NCI-H2029 treated with DMSO at 0.1 percent for 48 hours (cell line): ENCODE measurements at places on chromosomes 4 and X.
A peak's percentile ranks its signal among the peaks of the same experiment; 100 is the strongest.

GRCh38 chrX:109448282-109448938, 33.5 kb downstream of the GUCY2F start:
- DNase-seq, result no peak

GRCh38 chr4:68406479-68406859, 40.8 kb upstream of the TMPRSS11E start:
- DNase-seq, result no peak

DNA sequence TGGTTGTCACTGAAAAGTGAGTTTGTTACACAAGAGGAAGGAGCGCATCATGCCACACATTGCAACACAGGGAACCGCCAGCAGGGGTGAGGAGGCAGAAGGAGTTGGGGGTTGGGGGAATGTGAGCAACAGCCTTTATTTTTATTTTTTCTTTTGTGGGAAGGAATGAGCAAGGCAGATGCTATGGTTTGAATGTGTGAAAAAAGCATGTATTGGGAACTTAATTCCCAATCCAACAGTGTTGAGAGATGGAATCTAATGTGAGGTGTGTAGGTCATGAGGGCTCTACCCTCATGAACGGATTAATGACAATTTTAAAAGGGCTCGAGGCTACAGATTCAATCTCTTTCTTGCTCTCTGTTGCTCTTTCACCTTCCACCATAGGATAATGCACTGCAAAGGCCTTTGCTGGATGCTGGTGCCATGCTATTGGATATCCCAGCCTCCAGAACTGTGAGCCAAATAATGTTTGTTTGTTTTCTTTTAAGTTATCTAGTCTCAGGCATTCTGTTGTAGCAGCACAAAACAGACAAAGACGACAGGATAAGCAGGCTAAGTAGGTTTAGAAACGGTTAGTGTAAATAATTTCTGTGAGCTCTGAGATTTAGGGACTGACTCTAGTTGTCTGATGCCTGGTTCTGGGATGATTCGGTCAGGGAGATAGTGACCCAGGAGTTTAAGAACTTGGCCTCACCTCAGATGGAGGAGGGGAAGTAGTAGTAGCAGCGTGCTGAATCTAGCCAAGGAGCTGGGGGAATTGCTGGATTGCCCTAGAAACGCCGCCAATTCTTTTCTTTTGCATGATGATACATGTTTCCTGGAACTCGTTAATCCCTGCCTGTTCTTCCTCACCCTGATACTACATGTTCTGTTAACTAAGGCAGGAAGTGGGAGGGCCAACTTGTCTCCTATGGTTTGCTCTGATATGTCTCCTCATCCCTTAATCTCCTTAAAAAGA, 156.6 kb upstream of the CTSO start:
- no peak for DNase-seq

GRCh38 chrX:119899125-119899524, 3.4 kb downstream of the AKAP14 start:
- DNase-seq, result no peak

GRCh38 chrX:50125480-50125879, 75.3 kb downstream of the AKAP4 start:
- no peak for DNase-seq

- no peak for DNase-seq
Observed at GRCh38 chr4:54067166-54067565, 2.8 kb upstream of the CHIC2 start.

- DNase-seq, result no peak
Observed at GRCh38 chrX:153727123-153727931, 2.7 kb downstream of the ABCD1 start.

DNA sequence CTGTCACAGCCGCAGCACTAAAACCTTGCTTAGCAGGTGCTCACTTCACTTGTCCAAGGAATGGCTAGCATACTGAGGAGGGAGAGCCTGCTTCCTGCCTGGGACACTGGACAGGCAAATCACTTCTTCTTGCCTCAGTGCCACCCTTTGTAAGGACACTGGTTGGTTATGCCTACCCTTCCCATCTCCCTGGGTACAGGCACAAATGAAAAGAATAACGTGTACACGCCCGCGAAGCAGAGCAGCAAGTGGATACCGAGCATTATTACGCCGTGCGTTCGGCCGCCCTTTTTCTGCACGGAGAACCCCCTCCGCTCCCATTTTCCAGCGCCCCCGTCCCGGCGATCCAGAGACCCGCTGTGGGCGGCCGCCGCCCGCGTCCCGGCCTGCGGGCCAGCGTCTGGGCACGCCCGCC, 338 bp upstream of the KLHL2 start:
- no peak for DNase-seq

DNA sequence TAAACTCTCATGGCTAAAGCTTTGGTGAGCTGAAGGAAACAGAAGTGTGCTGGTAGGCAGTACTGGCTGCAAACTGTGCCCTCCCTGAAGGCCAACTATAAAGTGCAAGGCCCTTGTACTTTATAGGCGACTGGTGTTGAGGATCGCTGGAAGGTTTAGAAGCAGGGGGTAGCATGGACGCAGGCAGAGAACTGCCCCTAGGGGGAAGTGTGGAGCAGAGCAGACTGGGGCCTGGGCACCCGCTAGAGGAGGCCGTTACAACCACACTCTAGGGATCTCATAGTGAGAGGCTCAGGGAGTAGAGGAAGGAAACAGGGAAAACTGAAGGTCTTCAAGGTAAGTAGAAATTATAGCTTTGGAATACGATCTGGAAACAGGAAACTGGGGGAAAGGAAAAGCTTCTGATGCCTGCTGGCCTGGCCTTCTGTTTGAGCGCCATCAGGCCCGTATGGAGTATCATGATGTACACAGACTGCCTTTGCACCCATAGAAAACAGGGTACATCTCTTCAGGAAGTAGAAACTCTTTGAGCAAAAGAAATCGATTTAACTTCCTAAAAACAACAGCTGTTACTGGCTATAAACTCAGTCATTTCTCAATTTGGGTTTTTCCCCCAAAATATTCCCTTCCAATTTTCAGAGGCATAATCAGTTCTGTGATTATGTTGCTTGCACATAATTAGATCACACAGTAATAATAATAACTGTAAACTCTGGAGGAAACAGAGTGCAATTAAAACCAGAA, 23.9 kb upstream of the TMSB4X start:
- DNase-seq, result no peak

DNA sequence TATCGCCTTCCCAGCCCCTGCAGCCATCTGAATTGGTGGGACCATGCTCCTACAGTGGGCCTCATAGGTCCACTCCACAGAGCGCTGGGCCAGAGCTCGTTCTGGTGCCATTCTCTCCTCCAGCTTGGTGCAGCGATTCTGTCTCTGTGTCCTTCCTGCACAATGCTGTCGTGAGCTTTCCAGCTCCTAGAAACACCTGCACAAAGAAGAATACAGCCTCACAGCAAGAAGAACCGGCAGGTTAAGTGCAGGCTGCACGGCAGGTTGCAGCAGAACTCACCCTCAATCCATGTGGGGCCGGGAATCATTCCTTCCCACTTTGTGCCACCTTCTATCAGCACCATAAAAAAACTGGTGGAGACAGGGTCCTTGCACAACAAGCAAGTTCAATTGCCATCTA, 101.2 kb upstream of the ENPP6 start:
- no peak for DNase-seq

DNA sequence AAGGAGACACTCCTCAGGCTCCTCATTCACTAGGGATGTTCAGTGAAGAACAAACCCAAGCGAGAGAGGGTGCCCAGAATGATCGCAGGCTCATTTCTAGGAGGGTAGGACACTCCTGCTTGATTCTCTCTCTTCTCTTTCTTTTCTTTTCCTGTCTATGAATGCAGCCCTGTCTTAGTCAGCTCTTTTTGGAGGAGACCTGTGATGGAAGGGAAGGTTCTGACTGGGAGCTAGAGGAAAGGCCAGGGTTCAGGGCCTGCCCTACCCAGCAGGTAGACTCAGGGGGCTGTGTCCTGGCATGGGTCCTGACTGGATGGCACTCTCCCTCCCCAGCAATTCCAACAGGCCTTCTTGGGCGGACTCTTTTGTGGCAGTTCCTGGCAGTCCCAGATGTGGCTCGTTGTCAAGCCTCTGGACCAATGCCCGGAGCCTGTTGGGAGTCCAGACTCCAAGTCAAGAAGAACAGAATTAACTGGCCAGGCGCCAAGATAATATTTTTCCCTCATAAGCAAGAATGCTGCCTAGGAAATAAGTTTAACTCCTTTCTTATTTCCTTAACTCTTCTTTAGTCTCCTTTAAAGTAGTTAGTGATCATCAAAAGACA, 139.4 kb upstream of the SCML1 start:
- DNase-seq, result peak; percentile 45

GRCh38 chr4:26723216-26723615, 137.4 kb upstream of the STIM2 start:
- DNase-seq, result no peak

DNA sequence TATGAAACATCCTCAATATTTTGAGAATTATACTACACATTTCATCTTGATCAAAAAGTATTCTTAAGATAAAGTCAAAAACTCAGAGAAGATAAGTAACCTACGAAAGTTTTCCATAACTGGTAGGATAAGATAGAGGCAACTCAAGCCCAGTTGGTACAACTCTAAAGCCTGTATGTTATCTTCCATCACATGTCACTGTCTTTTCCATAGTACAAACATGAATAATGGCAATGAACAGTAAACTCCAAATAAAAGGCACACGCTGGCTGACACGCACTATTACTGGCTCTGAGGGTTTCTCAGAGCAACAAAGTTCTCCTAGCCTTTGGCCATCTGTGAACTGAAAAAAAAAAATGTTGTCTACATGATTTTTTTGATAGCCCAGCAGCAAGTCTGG, 27.2 kb downstream of the LIN54 start:
- DNase-seq, result no peak

- no peak for DNase-seq
Observed at GRCh38 chr4:123469245-123469644, 72.7 kb downstream of the SPRY1 start.

DNA sequence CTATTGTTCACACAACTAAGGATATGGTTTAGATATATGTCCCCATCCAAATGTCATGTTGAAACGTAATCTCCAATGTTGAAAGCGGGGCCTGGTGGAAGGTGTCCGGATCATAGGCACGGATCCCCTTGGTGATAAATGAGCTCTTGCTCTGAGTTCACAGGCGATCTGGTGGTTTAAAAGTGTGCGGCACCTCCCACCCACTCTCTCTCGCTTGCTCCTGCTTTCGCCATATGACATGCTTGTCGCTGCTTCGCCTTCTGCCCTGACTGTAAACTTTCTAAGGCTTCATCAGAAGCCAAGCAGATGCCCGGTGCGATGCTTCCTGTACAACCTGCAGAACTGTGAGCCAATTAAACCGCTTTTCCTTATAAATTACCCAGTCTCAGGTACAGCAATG, 128.5 kb downstream of the NFKB1 start:
- DNase-seq, result no peak

- no peak for DNase-seq
Observed at GRCh38 chr4:185115827-185116232, 27.2 kb upstream of the SLC25A4 start.

DNA sequence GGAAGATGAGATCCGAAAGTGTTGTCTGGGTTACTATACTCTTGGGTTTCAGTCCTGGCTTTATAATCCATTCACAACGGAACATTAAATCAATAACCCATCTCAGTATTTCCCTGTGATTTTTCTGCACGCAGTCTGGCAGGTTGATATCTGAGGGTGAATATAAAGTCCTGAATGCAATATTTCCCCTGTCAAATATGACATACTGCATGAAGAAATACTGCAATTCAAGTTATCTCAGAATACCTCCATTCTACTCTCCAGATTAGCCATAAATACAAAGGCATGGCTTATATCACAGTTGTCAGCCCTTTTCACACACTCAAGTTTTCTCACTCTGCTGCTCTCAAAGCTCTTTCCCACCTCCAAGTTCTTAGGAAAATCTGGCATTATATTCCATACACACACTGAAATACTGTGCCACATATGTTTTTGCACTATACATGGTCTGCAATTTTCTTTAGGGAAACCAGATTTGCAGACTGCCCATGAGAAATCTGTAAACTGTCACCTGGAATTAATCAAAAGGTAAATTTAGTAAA, 64.7 kb downstream of the WDFY3 start:
- DNase-seq, result no peak

- no peak for DNase-seq
Observed at GRCh38 chr4:124037236-124037635, 640.6 kb downstream of the SPRY1 start.

DNA sequence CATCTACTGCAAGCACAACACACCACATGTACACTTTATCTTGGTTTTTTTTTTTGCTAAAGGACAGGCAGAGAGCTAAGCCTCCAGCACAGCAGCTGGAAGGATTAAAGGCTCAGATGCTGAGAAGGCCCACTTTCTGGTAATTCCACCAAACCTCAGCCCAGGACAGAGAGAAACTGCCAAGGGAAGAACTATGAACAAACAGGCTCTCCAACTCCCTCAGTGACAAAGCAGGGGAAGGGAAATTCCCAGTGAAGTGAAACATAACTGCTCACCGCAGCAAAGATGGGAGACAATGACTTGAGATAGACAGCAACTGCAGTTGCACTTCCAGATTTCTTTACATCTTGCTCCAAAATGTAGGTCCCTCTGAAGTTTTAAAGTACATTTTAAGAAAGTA, 4.8 kb downstream of the PROM1 start:
- no peak for DNase-seq

DNA sequence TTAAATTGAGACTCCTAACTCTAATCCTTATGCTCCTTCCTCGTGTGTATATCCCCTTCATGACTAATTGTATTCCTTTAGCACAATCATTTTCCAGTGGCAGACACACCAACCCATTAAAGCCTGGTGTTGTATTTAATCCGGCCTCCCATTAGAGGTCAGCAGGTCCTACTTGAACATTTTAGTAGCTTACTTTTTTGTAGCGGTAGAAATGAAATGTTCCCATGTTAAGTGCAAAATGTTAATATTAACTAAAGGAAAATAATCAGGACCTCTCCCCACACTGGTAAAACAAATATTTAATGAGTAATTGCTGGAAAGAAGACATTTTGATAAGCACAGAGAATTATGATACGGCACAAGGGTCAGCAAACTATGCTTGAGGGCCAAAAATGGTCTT, 3.4 kb downstream of the RAB33B start:
- DNase-seq, result no peak

DNA sequence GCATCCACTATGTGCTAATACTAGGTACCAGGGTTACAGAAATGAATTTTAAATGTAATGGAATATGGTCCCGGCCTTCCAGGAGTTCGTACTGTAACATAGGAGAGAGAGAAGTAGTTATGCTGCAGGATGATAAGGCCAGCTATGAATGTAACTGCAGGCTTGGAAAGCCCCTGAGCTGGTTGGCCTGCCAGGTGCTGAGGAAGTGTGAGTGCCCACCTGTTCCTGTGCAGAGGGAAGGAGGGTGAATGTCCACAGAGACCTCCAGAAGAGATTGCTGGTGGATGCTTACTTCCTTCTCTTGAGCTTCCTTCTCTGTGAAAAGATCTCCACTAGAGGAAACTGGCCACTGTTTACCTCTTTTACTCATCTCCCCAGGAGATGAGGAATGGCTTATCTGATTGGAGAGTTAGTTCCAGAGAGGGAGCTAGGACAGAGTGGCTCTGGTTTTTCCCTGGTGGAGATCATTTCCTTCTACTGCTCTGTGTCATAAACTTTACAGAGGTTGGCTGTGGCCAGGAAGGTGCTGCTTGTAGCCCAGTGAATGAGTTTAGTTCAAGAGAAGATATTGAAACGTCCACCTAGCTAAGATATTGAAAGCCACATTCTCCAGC, 114.0 kb upstream of the LNX1 start:
- no peak for DNase-seq
